ENCODE measurements at places on chromosomes 5 and 9. TPM values are rescaled to one million over a fixed set of nuclear protein-coding genes. Genes with fewer than 3 reads are reported as not detected.

The SPINK4 gene
- polyA plus RNA-seq: not detected

The RELL2 gene
- polyA plus RNA-seq: 3.8 TPM

The FAM153A gene
- polyA plus RNA-seq: 0.65 TPM

The FOXD4L6 gene
- not detected for polyA plus RNA-seq

The ARSB gene
- polyA plus RNA-seq: 3.4 TPM

The ZNF879 gene
- 1.8 TPM for polyA plus RNA-seq

DNA sequence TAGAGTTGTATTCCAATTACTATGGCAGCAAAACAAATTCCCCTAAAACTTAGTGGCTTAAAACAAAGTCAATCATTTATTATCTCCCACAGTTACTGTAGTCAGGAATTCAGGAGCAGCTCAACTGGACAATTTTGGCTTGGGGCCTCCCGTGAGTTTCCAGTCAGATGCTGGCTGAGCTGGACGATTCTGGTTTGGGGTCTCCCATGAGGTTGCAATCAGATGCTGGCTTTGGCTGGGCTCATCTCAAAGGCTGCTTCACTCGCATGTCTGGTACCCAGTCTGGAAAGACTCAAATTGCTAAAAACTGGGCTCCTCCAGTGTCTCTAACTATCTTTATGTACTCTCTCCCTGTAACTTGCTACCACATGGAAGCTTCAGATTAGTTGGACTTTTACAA, 130.1 kb downstream of the C5orf15 start:
- DNase-seq: no peak
- H3K36me3 ChIP-seq: no peaks in the 10 kb centered on the region
- no peak overlapping the region for H3K27ac ChIP-seq
- no peak overlapping the region for H3K4me3 ChIP-seq
- H3K27me3 ChIP-seq: peaks cover 8% of the 10 kb centered on the region

DNA sequence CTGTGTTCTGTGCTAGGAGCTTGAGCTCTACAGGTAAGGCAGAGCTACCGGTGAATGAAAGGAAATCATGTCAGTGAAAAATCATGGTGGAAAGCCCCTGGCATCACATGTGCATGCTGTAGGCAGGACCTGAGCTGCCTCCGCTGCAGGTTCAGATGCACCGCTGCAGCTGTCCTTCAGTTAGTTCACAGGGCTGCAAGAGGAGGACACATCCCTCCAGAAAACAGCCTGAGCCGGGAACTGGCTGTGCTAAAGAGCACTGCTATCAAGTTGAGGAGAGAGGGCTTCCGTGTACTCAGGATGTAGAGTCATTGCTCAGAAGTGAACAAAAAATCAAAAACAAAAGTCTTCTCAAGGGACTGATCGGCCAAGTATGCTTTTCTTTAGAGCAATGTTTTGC, 138.6 kb downstream of the ERCC6L2 start:
- H3K36me3 ChIP-seq: peaks cover under 1% of the 10 kb centered on the region
- H3K27me3 ChIP-seq: no peaks in the 10 kb centered on the region
- H3K27ac ChIP-seq: peak overlapping the region; percentile 81
- H3K4me3 ChIP-seq: peak overlapping the region; percentile 65

DNA sequence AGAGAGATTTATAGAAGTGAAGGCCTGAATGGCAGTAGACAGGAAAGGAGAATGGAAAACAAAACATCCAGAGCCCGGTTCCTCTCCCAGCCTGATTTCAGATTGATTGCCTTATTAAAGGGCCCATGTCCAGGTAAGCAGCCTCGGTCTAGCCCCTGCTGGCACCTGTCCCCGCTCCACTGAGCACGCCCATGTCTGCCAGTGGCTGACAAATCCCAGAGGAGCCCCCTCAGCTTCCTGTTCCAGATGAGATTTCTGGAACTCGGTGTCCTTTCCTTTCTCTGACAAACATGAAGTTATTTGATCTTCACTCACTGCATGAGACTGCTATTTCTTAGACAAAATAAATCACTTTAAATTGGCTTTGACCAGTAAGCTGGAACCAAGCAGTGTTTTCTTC, 187.0 kb upstream of the ADCY2 start:
- no peaks in the 10 kb centered on the region for H3K4me1 ChIP-seq
- no peak overlapping the region for H3K4me3 ChIP-seq
- no peak overlapping the region for H3K27ac ChIP-seq
- DNase-seq: no peak

GRCh38 chr5:89777758-89778157, 631.8 kb downstream of the CETN3 start:
- DNase-seq: no peak
- no peaks in the 10 kb centered on the region for H3K4me1 ChIP-seq
- no peaks in the 10 kb centered on the region for H3K27me3 ChIP-seq
- H3K4me3 ChIP-seq: no peak overlapping the region
- no peaks in the 10 kb centered on the region for H3K36me3 ChIP-seq

DNA sequence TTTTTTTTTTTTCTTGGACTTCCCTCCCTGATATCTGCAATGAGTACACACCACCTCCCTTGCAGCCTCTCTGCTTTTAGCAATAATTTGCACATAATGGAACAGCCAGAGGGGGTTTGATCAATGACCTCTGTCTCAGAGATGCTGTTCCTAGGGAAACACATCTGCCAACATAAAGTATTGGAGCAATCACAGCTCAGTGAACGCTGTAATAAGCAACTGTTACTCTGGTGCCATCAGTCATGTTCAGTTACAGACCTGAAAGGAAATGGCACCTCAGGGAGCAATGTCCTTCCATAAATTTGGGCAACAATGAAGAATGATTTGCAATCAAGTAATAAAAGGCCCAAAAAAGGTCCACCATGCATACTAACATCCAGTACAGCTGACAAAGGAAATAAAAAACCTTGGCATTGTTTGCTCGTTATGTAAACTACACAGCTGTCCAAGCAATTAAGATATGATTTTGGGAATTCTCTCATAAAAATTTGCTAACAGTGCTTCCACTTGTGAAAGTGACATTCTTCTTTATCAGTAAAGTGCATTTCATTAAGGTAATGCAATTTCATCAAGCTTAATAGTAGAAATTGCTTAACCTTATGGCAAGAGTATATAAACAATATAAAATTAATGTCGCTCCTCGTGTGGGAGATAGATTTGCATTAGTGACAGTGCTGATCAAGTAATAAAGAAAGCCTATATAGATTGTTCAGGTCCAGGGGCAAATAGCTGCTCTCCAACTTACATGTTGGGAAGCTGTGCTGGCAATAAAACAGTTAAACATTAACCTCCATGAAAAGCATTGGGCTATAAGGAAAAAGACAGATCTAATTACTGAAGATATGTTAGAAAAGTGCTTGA, 167.8 kb downstream of the RASEF start:
- H3K27me3 ChIP-seq: no peaks in the 10 kb centered on the region
- no peak overlapping the region for H3K4me3 ChIP-seq
- H3K27ac ChIP-seq: no peak overlapping the region

DNA sequence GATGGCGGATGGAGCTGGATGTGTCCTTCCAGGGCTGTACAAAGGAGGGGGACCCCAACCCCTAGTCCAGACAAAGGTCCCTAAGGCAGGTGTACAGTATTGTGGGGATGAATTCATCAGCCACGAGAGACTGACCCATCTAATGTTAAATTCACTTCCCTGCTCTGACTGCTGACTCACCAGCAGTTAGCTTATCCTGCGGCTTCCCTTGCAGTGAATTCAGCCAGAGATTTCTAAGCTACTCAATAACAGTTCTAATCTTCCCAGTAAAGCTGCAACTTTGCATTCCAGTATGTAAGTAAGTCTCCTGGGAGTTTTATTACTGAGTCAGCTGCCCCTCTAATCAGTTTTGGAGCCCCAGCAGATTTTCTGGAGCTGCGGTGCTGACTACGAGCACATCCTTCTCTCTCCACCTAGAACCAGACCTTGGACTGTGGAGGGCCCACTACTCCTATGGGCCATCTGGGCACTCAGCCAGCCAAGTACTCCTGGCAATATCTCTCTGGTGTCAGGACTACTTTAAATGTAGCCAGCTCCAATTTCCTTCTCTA, 16.1 kb downstream of the B4GALT1 start:
- H3K27me3 ChIP-seq: no peaks in the 10 kb centered on the region
- no peak for DNase-seq
- H3K4me1 ChIP-seq: peaks cover 33% of the 10 kb centered on the region
- peaks cover 2% of the 10 kb centered on the region for H3K36me3 ChIP-seq
- H3K4me3 ChIP-seq: no peak overlapping the region
- H3K27ac ChIP-seq: no peak overlapping the region

DNA sequence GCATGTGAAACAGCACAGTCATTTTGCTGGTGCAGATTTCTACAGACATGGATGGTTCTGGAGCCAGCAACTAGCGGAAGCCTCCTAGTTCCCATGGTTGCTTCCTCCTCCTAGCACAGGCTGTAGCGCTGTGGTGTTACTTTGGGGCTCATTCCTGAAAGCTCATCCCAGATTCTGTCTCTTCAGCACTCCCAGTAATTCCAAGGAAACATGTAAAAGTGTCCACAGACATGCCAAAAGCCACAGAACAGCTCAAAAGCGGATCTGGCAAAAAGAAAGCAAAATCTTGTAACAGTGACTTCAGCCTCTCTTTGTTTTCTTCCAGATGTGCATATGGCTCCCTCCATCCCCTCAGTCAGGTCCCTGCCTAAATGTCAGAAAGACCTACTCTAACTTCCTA, 144.1 kb downstream of the CEP120 start:
- H3K4me3 ChIP-seq: no peak overlapping the region
- no peak overlapping the region for H3K27ac ChIP-seq
- peaks cover 9% of the 10 kb centered on the region for H3K27me3 ChIP-seq
- no peaks in the 10 kb centered on the region for H3K4me1 ChIP-seq
- no peak for DNase-seq

DNA sequence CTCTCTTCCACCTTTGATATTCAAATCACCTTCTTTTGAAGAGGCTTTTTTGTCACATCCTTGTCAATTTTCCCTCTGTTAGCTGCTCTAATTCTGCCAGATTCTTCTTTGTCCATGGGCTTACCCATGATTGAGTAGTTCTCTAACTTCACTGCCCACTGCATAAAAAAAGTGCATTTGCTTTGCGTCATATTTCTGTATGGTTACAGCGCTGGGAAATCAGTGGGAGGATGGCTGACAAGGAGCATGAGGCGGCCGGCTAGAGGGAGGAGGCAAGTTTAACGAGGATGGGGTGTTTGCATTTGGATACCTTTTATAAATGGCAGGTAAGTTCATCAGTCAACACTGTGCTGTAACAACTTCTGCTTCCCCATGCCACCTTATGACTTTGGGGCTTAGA, 116.5 kb upstream of the LHFPL2 start:
- no peak for DNase-seq
- no peak overlapping the region for H3K27ac ChIP-seq
- H3K27me3 ChIP-seq: no peaks in the 10 kb centered on the region
- no peaks in the 10 kb centered on the region for H3K4me1 ChIP-seq

GRCh38 chr5:36585701-36586100, 20.7 kb upstream of the SLC1A3 start:
- no peak overlapping the region for H3K4me3 ChIP-seq
- DNase-seq: no peak
- H3K27me3 ChIP-seq: no peaks in the 10 kb centered on the region
- H3K36me3 ChIP-seq: no peaks in the 10 kb centered on the region
- H3K27ac ChIP-seq: no peak overlapping the region

- no peaks in the 10 kb centered on the region for H3K27me3 ChIP-seq
- no peak overlapping the region for H3K4me3 ChIP-seq
- no peaks in the 10 kb centered on the region for H3K4me1 ChIP-seq
- no peak for DNase-seq
- no peak overlapping the region for H3K27ac ChIP-seq
- no peaks in the 10 kb centered on the region for H3K36me3 ChIP-seq
Observed at GRCh38 chr9:106616851-106617345, 246.1 kb upstream of the ZNF462 start.

GRCh38 chr5:179697993-179698934, 503 bp upstream of the CANX start:
- H3K4me1 ChIP-seq: peaks cover 42% of the 10 kb centered on the region
- peak overlapping the region; percentile 95 for H3K27ac ChIP-seq
- no peaks in the 10 kb centered on the region for H3K27me3 ChIP-seq
- no peaks in the 10 kb centered on the region for H3K36me3 ChIP-seq

- H3K27ac ChIP-seq: no peak overlapping the region
- no peaks in the 10 kb centered on the region for H3K36me3 ChIP-seq
- no peaks in the 10 kb centered on the region for H3K4me1 ChIP-seq
Observed at GRCh38 chr5:72082048-72082447, 25.2 kb upstream of the MAP1B start.

GRCh38 chr5:111142932-111143331, 50.8 kb downstream of the WDR36 start:
- H3K4me3 ChIP-seq: no peak overlapping the region
- H3K27me3 ChIP-seq: no peaks in the 10 kb centered on the region

- no peak overlapping the region for H3K4me3 ChIP-seq
- no peak overlapping the region for H3K27ac ChIP-seq
- no peaks in the 10 kb centered on the region for H3K36me3 ChIP-seq
- no peaks in the 10 kb centered on the region for H3K27me3 ChIP-seq
Observed at GRCh38 chr5:75536694-75537360, 25.1 kb downstream of the POLK start.

GRCh38 chr9:127835991-127836516, 18.4 kb downstream of the ENG start:
- no peak for DNase-seq
- no peaks in the 10 kb centered on the region for H3K4me1 ChIP-seq
- H3K36me3 ChIP-seq: no peaks in the 10 kb centered on the region
- no peaks in the 10 kb centered on the region for H3K27me3 ChIP-seq

DNA sequence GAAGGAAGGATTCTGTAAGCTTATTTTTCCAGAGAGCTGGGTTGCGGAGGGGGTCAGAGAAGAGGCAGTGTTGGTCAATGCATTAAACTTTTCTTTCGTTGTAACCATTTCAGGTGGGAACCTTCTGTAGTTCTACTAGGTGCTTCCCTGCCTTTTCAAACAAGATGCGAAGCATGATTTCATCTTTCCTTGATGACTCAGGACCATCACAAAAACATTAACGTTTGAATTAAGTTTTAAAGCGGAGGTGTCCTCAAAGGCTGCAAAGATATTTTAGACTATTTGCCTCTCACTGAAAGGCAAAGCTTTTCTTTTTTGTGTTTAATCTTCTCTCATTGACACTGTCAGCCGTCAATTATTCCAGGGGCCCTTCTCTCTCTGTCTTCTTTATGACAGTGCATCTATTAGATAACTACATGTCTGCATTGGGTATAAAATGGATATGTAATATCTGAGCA, 26.3 kb upstream of the FAT2 start:
- no peaks in the 10 kb centered on the region for H3K36me3 ChIP-seq
- H3K27ac ChIP-seq: no peak overlapping the region
- peaks cover 21% of the 10 kb centered on the region for H3K4me1 ChIP-seq
- H3K4me3 ChIP-seq: no peak overlapping the region

GRCh38 chr5:32057187-32058096, 116.7 kb downstream of the GOLPH3 start:
- DNase-seq: no peak
- no peak overlapping the region for H3K27ac ChIP-seq
- H3K36me3 ChIP-seq: no peaks in the 10 kb centered on the region
- no peaks in the 10 kb centered on the region for H3K4me1 ChIP-seq
- peaks cover 3% of the 10 kb centered on the region for H3K27me3 ChIP-seq
- no peak overlapping the region for H3K4me3 ChIP-seq

GRCh38 chr9:93899609-93900435, 55.3 kb downstream of the BARX1 start:
- DNase-seq: no peak
- no peaks in the 10 kb centered on the region for H3K36me3 ChIP-seq
- H3K4me1 ChIP-seq: peaks cover 29% of the 10 kb centered on the region
- no peaks in the 10 kb centered on the region for H3K27me3 ChIP-seq
- H3K27ac ChIP-seq: no peak overlapping the region
- no peak overlapping the region for H3K4me3 ChIP-seq

GRCh38 chr9:125797930-125798329, 50.8 kb downstream of the PBX3 start:
- no peak overlapping the region for H3K27ac ChIP-seq
- no peak overlapping the region for H3K4me3 ChIP-seq
- H3K36me3 ChIP-seq: no peaks in the 10 kb centered on the region
- no peaks in the 10 kb centered on the region for H3K27me3 ChIP-seq
- H3K4me1 ChIP-seq: no peaks in the 10 kb centered on the region

GRCh38 chr5:74679966-74680365, 5.1 kb upstream of the HEXB start:
- no peaks in the 10 kb centered on the region for H3K4me1 ChIP-seq
- no peak overlapping the region for H3K27ac ChIP-seq
- H3K4me3 ChIP-seq: no peak overlapping the region
- peaks cover 8% of the 10 kb centered on the region for H3K27me3 ChIP-seq
- no peaks in the 10 kb centered on the region for H3K36me3 ChIP-seq

Measured in CD4-positive, CD25-positive, alpha-beta regulatory T cell (primary cell).